ENCODE measurements at places on chromosomes 2 and 18. TPM values are rescaled to one million over a fixed set of nuclear protein-coding genes. Genes with fewer than 3 reads are reported as not detected.

- no peaks in the 10 kb centered on the region for H3K4me1 ChIP-seq
- DNase-seq = no peak
- H3K27me3 ChIP-seq = peaks cover 8% of the 10 kb centered on the region
- H3K27ac ChIP-seq = no peak overlapping the region
Observed at GRCh38 chr2:152632736-152633135, 84.5 kb downstream of the PRPF40A start.

DNA sequence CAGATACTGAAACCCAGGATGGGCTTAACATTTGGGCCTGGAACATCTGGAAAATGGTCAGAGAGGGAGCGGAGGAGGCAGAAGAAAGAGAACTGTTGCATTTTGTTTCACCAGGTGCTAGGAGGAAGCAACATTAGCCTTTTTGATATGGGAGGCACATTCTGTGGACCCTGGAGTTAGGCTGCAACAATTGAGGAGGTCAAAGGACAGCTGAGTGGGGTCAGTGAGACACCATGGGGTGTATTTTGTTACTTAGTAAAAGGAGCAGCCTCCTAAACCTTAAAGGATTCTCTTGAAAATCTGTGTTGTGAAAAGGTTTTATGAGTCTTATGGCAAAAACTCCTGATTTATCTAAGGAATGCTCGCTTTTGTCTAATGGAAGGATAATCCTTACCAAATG lies 124.9 kb downstream of the GREB1L start:
- H3K4me1 ChIP-seq = no peaks in the 10 kb centered on the region
- no peaks in the 10 kb centered on the region for H3K36me3 ChIP-seq
- no peak overlapping the region for H3K27ac ChIP-seq
- H3K4me3 ChIP-seq = no peak overlapping the region
- peaks cover 7% of the 10 kb centered on the region for H3K27me3 ChIP-seq

- H3K27ac ChIP-seq = no peak overlapping the region
- H3K27me3 ChIP-seq = no peaks in the 10 kb centered on the region
- no peak overlapping the region for H3K4me3 ChIP-seq
- no peak for DNase-seq
Observed at GRCh38 chr2:190458352-190459107, 50.4 kb downstream of the MFSD6 start.

DNA sequence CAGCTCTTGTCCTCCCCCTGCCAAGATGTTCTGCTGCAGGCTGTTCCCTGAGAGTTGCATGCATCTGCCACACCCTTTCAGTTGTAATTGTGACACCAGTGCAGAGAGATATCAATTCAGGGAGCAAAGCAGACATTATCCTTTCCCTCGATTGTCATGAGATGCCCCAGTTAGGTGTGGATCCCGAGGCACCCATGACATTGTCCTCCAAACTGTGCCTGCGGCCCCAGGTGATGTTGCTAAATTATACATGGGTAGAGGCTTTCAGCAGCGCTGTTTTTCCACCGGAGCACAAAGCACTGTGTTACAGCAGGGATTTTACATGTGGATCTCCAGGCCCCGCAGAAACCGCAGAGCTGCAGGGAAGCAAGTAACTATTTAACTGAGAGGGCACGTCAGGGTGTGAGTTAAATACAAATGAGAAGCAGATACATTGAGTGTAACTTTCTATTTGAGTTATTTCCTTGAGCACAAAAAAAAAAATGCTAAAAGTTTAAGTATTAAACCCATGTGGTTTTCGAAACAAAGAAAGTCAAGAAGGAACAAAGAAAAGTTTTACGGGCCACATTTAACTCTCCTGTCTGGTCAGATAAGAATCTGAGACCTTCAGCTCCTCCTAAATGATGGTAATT lies 90.3 kb upstream of the BCL2L11 start:
- peaks cover 10% of the 10 kb centered on the region for H3K4me1 ChIP-seq
- H3K27ac ChIP-seq = no peak overlapping the region
- DNase-seq = no peak
- peaks cover 11% of the 10 kb centered on the region for H3K27me3 ChIP-seq

The SULT1C2 gene
- total RNA-seq = not detected

The POTEJ gene
- not detected for total RNA-seq
